ENCODE measurements at places on chromosomes 5 and 9.
A peak's percentile ranks its signal among the peaks of the same experiment; 100 is the strongest.

- DNase-seq = no peak
These were observed 122.5 kb upstream of the TMEM161B start for GRCh38 chr5:88391116-88391515.

GRCh38 chr9:134984372-134985265, 66.9 kb upstream of the FCN1 start:
- DNase-seq = no peak

DNA sequence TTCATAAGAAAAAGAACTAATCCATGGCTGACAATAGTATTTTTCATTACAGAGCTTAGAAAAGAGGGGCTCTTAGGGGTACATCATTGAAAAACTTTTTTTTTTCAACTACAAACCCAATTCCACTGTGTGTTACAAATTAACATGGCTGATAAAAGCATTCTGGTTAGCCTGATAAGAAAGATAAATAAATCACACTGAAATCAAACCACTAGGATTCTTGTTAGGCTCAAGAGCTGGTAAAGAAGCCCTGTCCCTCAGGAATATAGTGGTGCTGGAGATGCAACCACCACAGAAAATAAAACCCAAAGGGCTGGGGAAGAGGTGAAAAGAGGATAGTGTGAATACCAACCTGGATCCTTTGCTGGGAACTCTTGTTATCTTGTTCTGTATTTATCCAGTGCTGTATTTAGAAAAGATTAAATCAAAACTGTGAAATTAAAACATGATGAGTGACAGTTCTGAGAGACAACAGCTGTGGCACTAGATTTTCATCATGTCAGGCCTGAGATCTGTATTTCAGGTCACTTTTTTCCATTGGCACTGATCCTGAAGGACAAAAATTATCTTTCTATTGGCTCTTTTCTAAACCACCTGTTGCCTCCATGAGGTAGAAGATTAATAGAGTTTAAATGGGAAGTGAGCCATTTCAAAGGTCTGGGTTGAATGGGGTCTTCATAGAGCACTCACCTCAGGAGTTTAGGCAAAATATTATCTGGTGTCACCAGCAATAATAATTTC, 118.6 kb downstream of the ARRDC3 start:
- DNase-seq = no peak

GRCh38 chr9:94603259-94604160, 9.9 kb upstream of the FBP2 start:
- peak; percentile 94 for DNase-seq

DNA sequence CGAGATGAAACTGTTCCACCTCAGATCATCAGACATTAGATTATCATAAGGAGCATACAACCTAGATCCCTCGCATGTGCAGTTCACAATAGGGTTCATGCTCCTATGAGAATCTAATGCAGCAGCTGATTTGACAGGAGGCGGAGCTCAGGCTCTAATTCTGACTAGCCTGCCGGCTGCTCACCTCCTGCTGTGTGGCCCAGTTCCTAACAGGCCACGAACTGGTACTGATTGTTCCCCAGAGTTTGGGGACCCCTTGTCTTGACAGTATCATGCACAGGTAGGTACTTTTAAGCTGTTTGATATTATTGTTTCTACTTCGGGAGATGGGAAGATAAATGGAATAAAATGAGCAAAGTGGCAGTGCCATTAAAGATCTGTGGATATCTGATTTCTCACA, 66.9 kb downstream of the ZCCHC7 start:
- DNase-seq = no peak

GRCh38 chr9:111937781-111938426, 41.3 kb downstream of the UGCG start:
- DNase-seq = no peak

DNA sequence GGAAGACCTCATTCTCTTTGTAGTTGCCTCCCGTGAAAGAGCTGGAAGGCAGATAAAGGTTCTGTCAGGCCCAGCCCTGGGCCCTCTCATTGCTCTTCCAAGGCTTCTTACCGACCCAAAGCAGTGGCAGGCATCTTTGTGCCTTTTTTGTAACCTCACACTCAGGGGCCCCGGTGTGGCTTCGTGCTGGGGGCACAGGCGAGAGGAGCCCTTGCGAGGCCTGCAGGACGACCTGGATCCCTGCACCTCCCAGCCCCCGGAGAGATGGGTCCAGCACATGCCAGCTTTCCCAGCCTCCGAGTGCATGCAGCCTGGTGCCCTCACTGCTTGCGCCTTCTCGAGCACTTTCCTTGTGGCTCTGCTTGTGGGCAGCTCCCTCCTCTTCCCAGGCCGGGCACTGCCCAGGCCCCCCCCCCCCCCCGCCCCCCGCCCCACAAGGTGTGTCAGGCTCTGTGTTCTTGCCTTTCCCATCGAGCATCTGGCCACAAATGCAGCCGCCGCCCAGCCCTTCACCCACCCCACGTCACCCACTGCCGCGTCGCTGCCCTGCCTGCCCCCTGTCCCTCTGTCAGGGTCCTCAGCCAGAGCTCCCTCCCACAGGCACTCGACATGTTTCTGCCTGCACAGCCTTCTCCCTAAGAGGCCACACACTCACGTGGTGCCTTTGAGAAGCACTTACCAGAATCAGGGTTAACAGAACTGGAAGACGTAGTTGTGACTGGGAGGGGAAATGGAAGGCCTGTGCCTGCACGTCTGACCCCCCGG, 63.7 kb upstream of the CACNA1B start:
- peak; percentile 52 for DNase-seq

GRCh38 chr5:176822041-176822792, 11.9 kb downstream of the UNC5A start:
- DNase-seq = no peak

GRCh38 chr5:138951091-138951985, 76.2 kb upstream of the LRRTM2 start:
- no peak for DNase-seq

- DNase-seq = peak; percentile 39
These were observed 13.5 kb downstream of the COL5A1 start for GRCh38 chr9:134655101-134655500.

DNA sequence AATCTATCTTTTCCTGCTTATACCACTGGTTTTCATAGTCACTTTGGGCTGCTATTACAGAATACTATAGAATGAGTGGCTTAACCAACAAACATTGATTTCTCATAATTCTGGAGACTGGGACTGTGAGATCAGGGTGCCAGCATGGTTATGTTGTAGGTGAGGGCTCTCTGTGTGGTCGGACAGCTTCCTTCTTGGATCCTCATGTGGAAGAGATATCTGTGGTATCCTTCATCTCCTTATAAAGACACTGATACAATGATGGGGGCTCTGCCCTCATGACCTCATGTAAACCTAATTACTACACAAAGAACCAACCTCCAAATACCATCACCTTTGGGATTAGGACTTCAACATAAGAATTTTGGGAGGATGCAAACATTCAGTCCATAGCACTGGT, 13.9 kb upstream of the PRLR start:
- no peak for DNase-seq

DNA sequence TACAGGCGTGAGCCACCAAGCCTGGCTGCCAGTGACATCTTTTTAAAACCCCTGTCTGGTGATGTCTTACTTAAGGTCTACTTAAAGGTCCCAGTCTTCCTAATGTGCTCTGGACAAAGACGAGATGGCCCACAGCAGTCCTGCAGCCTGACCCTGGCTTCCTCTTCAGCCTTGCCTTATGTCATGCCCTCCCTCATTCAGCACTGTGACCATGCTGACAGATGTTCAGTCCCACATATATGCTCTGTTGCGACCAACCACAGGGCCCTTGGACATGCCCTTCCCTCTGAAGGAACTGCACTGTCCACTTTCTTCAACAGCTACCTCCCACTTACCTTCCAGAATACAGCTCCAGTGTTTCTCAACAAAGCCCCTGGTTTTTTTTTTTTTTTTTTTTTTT, 172.8 kb upstream of the PANK3 start:
- no peak for DNase-seq

GRCh38 chr5:124872615-124873014, 126.2 kb upstream of the ZNF608 start:
- DNase-seq = no peak

- peak; percentile 89 for DNase-seq
These were observed at the start of gene CNTRL for GRCh38 chr9:121074370-121075250. CNTRL (plus strand) TSS chr9:121074955; CDS start chr9:121088327, 13,372 bp downstream.

DNA sequence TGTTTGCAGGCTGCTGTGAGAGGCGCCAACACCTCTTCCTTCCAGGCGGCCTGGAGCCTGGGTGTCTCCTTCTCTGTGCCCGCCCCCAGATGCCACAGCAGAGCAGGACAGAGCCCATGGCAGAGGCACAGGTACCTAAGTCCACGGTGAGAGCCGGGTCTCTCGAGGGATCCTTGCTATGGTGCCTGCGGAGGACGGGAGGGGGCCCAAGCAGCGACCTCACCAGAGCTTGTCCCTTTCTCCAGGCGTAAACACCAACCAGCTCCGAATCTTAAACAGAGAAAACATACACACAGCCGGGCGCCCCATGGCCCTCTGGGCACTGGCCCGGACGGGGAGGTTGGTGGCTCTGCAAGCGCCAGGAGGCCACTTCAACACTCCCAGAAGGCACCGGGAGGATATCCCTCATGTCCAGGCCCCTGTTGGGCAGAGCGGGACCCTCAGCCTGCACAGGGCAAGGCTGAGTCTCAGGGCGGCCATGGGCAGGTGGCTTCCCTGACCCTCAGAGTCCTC, 11.8 kb downstream of the CCDC187 start:
- no peak for DNase-seq

GRCh38 chr5:138179277-138179857, 455 bp downstream of the KIF20A start:
- DNase-seq = no peak

DNA sequence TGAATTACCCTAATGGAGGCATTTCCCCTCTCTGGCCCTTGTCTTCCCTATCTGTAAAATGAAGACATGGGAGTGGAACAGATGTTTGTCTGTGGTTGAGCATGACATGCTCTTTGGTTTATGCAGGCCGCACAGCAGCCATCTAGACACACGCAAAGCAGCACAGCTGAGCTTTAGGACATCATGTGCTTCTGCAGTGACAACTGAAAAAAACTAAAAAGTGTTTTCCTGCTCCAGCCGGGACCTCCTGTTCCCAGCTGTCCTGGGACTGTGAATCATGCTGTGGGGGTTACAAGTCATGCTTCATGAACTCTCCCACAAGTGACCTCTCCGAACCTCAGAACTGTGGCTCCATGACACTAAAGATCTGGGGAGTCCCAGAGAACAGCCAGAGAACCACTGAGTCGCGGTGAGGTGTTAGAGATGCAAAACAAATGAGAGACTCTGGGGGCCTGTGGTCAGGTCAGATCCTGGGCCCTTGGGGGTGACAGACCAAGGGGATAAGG, 1.7 kb downstream of the SMIM3 start:
- DNase-seq = no peak

- no peak for DNase-seq
These were observed 29.4 kb downstream of the ERBIN start for GRCh38 chr5:65955746-65956145.

DNA sequence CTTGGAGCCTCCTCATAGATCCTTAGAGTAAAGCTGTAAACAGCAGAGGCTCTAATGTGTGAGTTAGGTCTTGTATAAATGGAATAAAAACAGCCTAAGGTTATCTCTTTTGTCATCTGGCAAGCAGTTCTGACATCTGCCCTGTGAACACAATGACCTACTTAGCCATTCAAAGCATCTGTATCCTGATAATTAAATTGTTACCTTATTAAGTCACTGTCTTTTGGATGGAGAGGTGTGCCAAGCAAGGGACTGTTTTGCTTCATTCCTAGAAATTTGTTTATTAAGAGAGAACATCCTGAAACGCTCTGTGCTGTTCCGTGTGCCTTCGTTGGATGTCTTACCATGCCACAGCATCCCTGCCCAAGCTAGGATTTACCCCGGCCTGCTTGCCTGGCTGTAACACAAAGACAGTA, 1.5 kb downstream of the LSM11 start:
- no peak for DNase-seq

DNA sequence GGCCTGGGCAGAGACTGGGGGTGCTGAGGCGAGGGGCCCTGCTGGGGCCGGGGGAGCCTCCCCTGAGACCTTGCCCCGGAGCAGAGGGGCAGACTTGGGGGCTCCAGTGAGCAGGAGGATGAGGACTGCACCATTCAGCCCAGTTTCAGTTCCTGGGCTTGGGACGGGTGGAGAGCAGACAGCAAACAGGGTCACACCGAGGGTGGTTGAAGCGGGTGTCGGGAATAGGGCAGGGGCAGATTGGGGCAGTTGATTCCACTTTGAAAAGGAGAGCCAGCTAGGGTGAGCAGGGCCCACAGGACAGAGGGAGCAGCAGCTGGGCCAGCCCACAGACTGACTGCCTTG, 4.5 kb downstream of the GRK6 start:
- peak; percentile 34 for DNase-seq

GRCh38 chr9:35651956-35652828, 1.5 kb upstream of the SIT1 start:
- no peak for DNase-seq

DNA sequence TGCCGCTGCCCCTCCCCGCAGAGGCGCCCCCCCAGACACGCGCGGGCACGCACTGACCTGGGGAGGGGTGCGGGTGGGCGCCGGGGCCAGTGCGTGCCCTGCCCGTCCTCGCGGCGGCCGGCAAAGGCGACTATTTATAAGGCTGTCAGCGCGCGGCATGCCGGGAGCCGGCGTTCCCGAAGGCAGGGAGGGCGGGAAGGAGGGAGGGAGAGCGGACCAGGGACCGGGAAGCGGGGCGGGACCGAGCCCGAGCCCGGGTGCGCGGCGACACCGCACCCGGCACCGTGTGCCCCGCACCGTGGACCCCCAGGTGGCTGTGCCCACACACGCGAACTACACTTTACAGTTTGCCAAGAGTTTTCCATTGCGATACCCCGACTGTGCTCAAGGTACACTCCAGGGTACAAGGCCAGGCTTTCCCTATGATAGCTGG, at the start of gene AK1:
Gene AK1, minus strand, starts transcription at position 110 of the 433 bp plus-strand sequence. CDS start 3,058 bp downstream, outside the sequence.
- DNase-seq = peak; percentile 94

DNA sequence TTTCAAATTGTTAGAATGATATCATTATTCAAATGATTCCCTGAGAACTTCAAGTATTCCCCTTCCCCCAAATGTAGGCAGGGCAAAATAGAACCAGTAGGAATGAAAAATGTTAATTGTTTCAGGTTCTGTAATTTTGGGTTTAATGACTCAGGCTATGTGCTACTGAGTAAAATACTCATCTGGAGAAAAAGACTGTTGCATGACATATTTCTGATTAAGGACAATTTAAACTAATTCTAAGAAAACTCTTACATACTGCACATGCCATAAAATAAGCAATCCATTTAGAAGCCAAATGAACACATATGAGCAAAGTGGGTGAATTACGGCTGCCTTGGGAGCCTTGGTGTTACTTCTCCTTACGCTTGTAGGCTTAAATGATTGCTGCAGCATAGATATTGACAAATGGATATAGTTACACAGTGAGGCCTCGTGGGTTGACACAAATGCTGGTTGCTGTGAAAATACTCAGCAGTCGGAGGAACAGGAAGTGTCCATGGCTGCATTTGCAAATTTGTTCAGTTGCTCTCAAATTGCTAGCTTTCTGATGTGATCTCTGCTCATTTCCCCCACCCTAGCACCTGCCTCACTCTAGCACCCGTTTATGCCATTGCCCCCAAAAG, 174.9 kb upstream of the DMAC1 start:
- no peak for DNase-seq

- DNase-seq = no peak
These were observed 29.3 kb downstream of the CSF2 start for GRCh38 chr5:132102944-132103331.

GRCh38 chr5:155082401-155082800, 68.8 kb downstream of the KIF4B start:
- no peak for DNase-seq

Data from H7 (cell line).